ENCODE measurements at places on chromosomes 5 and 9.

DNA sequence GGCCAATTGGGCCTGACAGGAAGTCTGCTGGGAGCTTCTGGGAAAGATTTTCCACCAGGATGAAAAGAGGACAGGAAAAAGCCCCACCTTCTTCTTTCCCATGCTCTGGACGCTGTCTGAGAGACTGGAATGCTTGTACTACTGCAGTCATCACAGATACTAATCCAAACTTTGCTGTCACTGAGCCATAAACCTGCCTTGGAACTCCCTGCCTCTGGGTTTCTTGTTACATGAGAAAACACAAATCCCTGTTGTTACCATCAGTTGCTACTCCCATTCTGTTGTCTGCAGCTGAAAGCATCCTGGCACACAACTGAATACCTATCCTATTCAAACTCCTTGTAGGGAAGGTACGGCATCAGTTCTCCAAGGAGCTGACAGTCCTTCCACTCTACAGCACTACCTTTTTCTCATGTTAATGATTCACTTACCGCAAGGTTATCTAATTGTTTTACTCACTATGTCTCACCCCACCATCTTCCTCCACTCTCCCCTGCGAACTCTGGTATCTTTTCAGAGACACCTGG lies 167.5 kb downstream of the CDK5RAP2 start:
- no peak for DNase-seq

GRCh38 chr5:1594357-1595106 lies 70.8 kb upstream of the LPCAT1 start:
- peak; percentile 81 for DNase-seq

GRCh38 chr5:126394211-126394788 lies 28.9 kb upstream of the GRAMD2B start:
- DNase-seq = no peak

DNA sequence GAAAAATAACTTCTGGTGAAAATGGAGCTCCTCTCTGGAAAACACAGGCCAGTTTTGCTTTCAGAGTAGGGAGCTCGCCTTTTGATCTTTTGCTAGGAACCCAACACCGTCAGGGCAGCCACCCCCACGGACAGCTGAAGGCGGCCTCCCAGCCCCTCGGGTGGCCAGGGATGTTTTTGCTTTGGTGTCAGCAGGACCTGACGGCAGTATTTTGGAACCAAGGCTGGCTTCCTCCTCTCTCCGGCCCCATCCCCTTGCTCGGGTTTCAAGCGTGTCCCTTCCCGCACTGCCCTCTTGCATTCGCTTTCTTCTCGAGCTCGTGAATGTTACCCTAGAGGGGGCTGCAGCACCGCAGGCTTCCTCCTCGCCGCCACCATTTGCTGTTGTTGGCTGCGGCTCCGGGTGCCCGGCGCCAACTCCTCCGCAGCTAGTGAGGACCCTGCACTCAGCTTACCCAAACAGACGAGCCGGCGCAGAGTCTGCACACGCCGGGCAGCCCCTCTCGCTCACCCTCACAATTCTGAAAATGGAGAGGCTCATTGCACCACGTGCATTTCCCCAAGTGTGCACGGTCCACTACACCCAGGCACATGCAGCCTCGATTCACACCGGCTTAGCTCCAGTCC lies 35.5 kb upstream of the ADAMTSL1 start:
- no peak for DNase-seq

GRCh38 chr5:147617191-147617606 lies 107.3 kb upstream of the DPYSL3 start:
- no peak for DNase-seq

- peak; percentile 72 for DNase-seq
Measured at GRCh38 chr5:172283020-172283861, at the start of gene UBTD2. UBTD2 (minus strand) TSS chr5:172283764; CDS start chr5:172283665, 99 bp downstream.

- no peak for DNase-seq
Measured at GRCh38 chr9:20903212-20903611, 128.2 kb downstream of the HACD4 start.

- DNase-seq = no peak
Measured at GRCh38 chr5:59428391-59428790, 465.1 kb downstream of the PDE4D start.

- no peak for DNase-seq
Measured at GRCh38 chr5:56677690-56678305, 137.6 kb upstream of the MAP3K1 start.

DNA sequence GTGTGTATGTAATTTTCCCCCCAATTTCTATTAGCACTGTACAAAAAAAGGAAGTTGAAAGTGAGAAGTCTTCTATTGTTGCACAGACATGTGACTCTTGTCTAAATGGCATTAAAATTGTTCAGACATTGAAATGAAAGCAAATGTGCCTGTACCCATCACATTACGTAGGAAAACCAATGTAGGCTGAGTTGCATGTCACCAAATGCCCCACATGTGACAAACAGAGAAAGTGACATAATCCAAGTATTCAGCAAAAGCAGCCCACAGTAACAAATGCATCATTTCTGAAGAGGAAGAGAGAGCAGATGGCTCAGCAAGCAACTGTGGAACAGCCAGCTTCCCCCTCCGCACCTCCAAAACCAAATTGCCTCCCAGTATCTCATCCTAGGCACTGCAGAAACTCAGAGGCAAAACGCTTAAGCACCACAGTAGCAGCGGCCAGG lies 161.5 kb upstream of the NR4A3 start:
- no peak for DNase-seq

DNA sequence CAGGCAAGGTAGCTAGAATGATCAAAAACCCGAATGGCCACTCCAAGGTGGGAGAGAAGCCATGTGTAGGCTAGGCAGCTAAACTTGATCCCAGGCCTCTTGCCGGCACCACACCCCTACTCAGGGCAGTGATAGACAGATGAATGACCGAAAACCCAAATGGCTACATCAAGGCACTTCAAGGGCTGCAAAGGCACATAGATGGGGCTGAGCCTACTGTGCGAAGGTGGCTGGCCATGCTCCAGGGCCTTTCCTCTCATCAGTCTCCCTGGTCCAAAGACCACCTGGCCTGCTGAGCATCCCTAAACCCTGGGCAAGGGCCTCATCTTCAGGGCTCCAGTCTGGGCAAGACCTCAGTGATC lies 3.7 kb upstream of the TIFAB start:
- DNase-seq = no peak

DNA sequence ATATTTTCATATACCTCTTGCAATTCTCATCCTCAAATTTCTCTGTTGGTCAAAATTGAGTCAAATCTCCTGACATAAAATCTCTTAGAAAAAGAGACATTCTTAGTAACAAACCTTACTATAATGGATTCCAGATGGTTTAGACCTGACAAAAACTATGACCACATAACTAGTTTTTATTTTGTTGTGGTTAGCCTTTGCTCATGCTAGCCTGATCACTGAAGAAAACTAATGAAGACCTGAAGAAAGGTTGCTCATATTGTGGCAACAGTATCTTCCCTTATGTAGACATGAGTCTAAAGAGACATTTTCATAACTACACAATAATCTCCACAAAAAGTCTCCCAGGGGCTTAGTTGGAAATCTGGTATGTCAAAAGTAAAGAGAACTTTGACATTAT lies 274.1 kb upstream of the TMEM161B start:
- no peak for DNase-seq

- peak; percentile 41 for DNase-seq
Measured at GRCh38 chr5:178145965-178146820, 7.5 kb downstream of the NHP2 start.

GRCh38 chr9:90526386-90526785 lies 116.2 kb downstream of the DIRAS2 start:
- DNase-seq = no peak

GRCh38 chr5:95417971-95418370 lies 26.8 kb downstream of the FAM81B start:
- DNase-seq = no peak

GRCh38 chr9:86600977-86601376 lies 246.8 kb upstream of the TUT7 start:
- DNase-seq = no peak

DNA sequence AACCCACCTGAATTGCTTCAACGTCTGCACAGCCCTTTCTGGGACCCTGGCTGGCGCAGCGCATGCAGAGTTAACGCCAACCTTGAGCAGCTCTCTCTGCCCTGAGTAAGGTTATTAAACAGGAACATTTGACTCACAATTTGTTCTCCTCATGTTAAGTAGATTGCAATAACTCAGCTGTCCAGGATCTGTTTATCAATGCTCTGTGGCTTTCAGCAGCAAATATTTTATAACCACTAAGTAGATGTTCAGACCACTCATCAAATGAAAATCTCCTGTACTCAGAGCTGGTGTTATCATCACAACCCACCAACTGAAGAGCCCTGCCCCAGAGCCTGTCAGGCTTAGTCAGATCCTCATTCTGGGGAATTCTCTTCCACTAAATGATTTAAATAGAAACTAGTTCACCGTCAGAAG lies 403.0 kb downstream of the ZNF608 start:
- DNase-seq = no peak

GRCh38 chr5:168377525-168377924 lies 86.1 kb downstream of the WWC1 start:
- DNase-seq = no peak

- DNase-seq = no peak
Measured at GRCh38 chr9:129568560-129569501, 52.1 kb downstream of the C9orf50 start.

- DNase-seq = no peak
Measured at GRCh38 chr9:109894921-109895758, 115.1 kb downstream of the PALM2AKAP2 start.

- no peak for DNase-seq
Measured at GRCh38 chr5:72608926-72609325, 101.7 kb upstream of the ZNF366 start.

DNA sequence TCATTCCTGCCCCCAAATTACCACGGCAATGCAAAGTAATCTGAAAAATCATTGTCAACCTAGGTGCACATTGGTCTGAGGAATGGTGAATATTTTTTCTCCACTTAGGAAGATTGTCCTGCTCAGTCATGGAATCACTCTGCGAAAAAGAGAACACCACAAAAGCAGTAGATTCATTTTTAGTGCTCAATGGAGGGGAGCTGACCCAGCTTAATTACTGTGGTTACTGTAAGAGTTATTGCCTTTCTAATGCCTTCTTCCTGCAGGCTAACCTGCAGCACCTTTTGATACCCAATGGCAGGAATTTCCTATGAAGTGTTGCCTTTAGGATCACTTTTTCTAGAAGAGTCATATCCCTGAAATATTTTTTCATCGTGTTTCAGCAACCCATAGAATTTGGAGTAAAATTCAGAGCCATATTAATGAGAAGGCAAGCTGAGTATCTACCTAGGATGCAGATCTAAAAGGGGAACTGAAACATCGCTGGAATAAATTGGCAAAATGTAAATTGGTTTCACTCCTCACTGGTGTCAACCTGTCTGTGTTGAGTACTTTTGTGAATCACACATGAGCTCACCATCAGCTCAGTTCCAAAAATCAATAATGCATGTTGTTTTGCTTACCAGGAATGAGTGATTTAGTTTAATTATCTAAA lies 464.5 kb downstream of the CSNK1G3 start:
- DNase-seq = no peak

DNA sequence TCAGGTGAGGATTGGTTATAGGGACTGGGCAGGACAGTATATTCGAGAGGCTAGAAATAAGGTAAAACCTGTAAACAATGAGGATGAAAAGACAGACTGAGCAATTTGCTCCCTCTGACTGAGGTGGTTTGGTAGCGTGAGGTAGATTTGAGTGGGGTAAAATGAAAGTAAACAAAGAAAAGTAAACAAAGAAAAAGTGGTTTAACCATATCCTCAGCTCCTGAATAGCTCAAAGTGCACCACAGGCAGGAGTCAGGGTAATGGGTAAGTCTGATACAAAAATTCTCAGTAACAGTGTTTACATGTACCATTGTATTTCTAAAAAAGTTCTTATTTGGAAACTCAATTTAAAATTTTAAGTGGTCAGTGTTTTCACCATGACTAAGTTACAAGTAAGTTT lies 203.1 kb upstream of the ARRDC3 start:
- DNase-seq = no peak
